ENCODE measurements at places on chromosomes 6 and 20.
A peak's percentile ranks its signal among the peaks of the same experiment; 100 is the strongest.

- DNase-seq: no peak
Measured at GRCh38 chr6:156864557-156864956, 87.4 kb downstream of the ARID1B start.

DNA sequence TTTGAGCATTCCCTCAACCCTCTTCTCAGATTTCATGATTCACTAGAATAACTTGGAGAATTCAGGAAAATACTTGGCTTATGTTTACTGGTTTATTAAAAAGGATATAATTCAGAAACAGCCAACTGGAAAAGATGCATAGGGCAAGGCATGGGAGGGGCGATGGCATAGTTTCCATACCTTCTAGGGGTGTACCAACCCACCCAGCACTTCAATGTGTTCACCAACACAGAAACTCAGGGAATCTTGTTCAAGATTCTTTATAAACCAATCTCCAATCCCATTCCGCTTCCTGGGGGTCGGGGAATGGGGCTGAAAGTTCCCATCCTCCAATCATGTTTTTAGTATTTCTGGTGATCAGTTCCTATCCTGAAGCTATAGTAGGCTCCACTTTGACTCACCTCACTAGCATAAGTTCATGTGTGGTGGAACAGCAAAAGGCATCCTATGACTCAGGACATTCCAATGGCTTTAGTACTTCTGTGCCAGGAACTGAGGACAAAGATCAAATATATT lies 164.4 kb downstream of the SIM1 start:
- no peak for DNase-seq

GRCh38 chr6:151497905-151498304 lies 4.1 kb downstream of the CCDC170 start:
- no peak for DNase-seq

DNA sequence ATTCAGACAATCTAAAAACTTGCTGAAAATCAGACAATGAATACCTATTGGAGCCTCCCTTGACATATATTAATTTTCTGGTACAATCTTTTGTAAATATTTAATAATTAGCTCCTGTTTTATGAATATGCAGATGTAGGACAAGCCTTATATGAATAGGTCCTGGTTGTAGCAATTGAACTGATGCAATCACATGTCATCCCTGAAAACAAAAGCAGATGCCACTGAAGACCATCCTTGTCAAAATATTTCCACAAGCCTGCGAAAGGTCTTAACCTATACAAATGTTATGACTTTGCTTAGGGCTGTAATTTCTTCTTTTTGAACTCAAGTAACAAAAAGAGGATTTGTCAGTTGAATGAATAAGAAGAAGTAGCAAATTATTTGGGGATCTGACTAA lies 722.1 kb downstream of the EYS start:
- DNase-seq: no peak

DNA sequence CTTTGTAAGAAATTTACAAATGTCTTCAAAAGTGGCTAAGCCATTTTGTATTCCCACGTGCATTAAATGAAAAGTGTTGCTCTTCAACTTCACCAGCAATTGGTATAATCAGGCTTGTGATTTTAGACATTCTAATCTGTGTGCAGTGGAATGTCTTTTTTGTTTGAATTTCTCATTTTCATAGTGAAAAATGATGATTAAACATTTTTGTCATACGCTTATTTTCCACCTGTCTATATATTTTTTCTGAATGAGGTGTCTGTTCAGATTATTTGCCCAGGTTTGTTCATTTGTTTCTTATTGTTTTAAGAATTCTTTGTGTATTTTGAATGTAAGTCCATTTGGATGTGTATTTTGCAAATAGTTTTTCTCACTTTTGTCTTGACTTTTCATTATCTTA lies 558.1 kb downstream of the TENT5A start:
- no peak for DNase-seq

GRCh38 chr6:144696610-144697368 lies 411.7 kb downstream of the UTRN start:
- no peak for DNase-seq

DNA sequence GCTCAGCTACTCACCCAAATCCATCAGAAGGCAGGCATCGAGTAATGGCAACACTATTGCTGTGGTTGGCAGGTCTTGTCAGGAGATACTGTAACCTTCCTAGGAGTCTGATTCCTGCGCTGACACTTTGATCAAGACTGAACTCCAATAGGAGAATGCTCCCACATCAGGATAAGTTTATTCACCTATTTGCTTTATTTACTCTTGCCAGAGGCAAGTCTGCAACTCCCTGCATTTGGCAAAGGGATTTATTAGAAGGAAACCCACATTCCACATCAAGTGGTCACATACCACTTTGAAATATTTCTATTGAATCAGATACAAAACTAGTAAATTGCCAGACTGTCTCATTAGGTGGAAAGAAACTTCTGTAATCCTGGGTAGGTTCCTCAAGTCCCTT lies 43.5 kb downstream of the ZFAND3 start:
- DNase-seq: no peak

DNA sequence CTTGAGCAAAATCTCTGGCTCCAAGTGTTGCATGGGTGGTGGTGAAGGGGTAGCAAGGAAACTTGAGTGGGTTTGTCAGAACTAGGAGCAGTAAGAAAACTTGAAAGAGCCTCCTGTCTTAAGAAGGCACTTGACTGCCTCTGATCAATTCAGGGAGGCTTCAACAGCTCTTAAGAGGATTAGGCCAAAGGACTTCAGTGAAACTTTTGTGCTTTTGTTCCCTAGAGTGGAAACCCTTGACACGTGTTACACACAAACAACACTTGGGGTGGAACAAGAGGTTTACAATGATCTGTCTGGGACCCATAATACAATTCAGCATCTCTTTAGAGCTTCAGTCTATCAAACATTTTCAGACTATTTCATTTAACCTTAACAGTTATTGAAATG lies 80.1 kb upstream of the ARMC2 start:
- no peak for DNase-seq

DNA sequence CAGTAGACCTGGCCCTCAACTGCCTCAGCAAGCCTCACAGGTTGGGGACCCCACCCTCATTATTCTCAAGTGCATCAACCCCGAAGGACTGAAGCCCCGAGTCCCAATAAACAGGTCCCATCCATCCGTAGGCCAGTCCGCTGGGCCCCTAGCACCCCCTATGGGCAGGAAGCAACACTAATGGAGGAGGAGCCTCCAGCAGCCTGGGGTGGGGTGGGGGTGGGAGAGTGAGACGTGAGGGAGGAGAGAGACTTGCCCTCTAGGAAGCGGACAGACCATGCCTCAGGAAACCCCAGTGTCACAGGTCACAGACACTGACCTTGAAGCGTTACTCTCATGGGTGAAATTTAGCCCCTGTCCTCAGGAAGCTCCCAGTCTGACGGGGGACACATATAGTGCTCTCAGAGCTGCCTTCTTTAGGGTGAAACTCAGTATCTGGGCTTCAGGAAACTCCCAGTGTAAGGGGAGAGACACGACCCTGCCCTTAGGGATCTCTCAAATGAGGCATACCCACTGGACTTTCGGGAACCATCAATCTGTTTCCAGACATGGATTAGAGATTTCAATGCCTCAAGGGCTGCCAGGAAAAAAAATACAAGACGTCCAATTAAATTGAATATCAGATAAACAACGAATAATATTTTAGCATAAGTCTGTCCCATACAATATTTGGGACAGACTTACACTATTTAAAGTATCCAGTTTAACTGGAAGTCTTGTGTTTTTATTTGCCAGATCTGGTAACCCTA lies 125.8 kb downstream of the MRPL14 start:
- peak; percentile 79 for DNase-seq

DNA sequence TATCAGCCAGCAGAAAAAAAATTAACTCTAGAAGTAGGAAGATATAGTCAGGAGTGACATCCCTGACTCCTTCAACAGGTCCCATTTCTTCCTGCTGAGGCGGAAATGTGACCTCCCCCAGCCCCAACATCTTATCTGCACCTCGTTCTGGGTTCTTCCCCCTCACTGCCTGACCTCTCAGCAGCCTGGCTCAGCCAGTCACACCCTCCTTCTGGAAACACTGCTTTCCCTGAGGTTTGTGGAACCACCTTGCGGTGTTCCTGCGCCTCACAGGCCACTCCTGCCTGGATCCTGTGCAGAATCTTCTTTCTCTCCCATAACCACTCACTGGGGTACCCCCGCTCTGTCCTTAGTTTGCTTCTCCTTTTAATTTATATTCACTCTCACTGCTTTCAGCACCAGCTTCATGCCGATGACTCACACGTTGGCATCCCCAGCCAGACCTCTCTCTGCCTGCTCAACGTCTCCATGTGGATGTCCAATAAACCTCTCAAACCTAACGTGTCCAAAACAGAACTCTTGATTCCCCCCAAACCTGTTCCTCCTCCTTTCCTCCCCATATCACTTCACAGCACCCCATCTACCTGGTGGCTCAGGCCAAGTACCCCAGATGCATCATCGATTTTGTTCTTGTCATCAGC lies 222.8 kb upstream of the PLN start:
- no peak for DNase-seq

DNA sequence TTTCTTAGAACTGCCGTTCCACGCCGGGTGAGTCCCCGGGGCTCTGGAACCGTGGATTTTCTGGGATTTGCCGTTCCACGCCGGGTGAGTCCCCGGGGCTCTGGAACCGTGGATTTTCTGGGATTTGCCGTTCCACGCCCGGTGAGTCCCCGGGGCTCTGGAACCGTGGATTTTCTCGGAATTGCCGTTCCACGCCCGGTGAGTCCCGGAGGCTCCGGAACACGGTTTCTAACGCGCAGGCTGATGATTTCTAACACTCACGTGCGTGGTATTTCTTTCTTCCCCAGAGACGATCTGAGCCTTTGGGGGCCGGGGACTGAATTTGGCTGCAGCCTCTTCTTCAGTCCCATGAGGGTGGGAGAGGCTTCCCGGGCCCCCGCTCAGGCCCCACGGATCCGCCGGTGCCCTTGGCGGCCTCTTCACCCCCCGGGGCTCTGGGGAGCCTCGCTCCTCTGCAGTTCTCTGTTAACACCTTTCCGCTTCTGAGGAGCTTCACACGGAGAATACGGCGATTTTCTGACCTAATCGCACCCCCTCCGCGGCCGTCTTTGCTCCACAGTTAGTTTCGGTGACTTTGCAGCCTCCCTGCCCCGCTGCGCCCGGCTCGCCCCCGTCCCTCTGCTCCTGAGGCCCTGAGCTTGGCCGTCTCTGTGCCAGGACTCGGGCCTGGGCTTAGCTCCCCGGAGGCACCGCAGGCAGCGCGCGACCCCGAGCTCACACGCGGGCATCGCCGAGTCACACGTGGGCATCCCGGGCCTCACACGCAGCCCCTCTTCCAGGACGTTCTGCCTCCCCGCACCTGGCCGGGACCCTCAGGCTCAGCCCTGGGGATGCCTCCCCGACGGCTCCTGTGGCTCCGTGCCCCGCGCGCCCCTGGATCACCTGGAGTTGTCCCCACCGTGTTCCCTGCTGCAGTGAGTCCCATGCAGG lies 7.2 kb upstream of the KIF25 start:
- DNase-seq: no peak

- no peak for DNase-seq
Measured at GRCh38 chr6:55176958-55177357, 2.6 kb downstream of the HCRTR2 start.

GRCh38 chr20:19815553-19815991 lies 57.5 kb downstream of the RIN2 start:
- DNase-seq: no peak

DNA sequence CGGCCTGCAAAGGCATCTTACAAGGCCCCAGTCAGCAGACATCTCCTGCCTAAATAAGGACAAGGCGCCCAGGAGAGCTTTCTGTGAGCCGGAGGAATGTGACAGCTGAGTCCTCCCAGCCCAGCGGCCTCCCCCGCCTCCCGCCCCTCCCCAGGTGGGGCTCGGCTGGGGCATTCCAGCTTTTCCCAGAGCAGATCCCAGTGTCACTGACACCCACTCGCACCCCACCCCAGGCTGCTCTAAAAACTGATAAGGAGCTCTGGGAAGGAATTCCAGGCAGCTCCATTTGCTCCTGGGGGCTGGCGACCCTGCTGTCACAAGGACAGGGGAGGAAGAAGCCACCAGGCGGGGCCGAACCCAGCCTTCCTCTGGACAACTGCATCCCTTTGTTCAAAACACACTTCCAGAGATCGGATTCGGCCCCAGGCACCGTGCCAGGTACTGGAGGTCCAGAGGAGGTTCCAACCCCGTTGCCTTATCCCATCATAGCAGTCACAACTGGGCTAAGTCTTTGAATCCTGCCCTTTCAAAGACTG lies 49.7 kb downstream of the JPH2 start:
- DNase-seq: peak; percentile 25

DNA sequence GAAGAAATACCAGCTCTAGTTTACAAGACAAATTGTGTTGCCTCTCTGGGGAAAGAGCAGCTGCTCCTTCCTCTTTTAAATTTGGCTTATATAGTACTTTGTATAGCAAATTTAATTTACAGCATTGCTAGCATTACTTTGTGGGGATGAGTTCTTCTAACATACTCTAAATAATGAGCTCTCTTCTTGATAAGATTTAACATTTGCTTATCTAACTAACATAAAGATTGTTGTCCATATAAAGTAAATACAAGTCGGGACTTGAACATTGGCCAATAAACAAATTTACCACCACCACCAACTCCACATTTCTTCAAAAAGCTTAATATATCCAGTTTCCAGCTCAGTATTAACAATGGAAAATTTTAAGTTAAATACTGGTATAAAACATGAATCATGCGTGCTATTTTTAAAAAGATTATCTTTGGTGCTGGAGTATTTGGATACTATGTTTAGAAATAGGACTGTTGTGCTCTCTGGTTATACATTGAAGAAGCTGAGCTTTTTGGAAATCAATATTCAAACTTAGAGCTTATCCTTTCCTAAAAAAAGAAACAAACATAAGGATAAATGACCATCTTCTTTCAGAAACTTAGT lies 1146.9 kb upstream of the GJE1 start:
- no peak for DNase-seq

- no peak for DNase-seq
Measured at GRCh38 chr6:161747506-161747905, 473.6 kb upstream of the AGPAT4 start.

DNA sequence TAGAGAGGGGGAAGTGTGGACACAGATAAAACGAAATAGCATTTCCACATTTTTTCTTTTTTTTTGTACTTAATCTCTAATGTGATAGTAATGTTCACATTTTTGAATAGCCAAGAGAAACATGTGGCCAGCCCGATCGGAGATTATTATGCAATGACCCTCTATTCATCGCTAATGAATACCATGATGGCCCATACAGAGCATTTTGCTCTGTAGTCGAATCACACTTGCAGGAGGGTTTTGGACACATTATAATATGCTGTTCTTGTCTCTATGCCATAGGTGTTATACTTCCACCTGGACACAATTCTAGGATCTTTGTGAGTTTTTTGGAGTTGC lies 60.1 kb downstream of the MTHFD1L start:
- DNase-seq: no peak

DNA sequence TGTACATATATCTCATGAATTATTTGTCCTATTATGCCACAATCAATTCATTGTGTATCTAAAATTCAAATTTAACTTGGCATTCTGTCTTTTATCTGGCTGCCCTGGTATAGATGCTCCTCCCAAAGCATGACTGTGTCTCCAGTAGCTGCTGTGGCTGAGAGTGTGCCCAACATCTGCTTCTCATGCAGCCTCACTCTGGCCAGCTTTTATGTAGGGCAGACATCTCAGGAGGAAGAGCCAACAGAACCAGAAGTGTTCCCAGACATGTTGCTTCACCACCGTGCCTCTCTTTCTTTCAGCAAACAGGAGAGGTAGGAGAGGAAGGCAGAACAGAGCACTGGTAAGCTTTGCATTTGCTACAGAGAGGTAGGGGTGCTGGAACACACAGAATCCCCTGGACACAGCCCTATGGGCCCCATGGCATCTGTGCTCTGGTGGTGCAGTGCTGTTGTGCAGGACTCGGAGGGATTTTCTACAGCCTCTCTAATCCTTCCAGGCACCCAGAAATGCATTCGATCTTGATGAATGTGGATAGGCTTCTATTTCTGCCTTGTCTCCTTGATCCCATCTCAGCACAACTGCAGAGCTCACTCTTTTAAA lies 637.1 kb downstream of the UTRN start:
- no peak for DNase-seq
